ENCODE measurements at places on chromosomes 5 and 9.

- DNase-seq = no peak
These were observed 639.6 kb downstream of the CETN3 start for GRCh38 chr5:89769975-89770374.

GRCh38 chr5:133026664-133027153 is 360 bp upstream of the ZCCHC10 start:
- no peak for DNase-seq

GRCh38 chr5:55303238-55303690 is 4.2 kb downstream of the DHX29 start:
- no peak for DNase-seq

DNA sequence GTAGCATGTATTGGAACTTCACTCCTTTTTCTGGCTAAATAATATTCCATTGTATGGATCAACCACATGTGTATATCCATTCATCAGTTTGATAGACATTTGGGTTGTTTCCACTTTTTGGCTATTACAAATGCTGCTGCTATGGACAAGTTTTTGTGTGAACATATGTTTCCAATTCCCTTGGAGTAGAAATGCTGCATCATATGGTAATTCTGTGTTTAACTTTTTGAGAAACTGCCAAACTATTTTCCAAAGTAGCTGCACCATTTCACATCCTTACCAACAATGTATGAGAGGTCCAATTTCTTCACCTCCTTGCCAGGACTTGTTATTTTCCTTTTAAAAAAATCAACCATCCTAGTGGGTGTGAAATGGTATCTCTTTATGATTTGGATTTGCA is 8.4 kb downstream of the FRRS1L start:
- DNase-seq = no peak

Data from stimulated activated CD8-positive, alpha-beta memory T cell treated with anti-CD3 and anti-CD28 coated beads, Interleukin-12 subunit alpha, Interleukin-12 subunit beta, amount 100 ng/mL, for 4 hours (primary cell).